ENCODE measurements at places on chromosomes 7 and 10.

DNA sequence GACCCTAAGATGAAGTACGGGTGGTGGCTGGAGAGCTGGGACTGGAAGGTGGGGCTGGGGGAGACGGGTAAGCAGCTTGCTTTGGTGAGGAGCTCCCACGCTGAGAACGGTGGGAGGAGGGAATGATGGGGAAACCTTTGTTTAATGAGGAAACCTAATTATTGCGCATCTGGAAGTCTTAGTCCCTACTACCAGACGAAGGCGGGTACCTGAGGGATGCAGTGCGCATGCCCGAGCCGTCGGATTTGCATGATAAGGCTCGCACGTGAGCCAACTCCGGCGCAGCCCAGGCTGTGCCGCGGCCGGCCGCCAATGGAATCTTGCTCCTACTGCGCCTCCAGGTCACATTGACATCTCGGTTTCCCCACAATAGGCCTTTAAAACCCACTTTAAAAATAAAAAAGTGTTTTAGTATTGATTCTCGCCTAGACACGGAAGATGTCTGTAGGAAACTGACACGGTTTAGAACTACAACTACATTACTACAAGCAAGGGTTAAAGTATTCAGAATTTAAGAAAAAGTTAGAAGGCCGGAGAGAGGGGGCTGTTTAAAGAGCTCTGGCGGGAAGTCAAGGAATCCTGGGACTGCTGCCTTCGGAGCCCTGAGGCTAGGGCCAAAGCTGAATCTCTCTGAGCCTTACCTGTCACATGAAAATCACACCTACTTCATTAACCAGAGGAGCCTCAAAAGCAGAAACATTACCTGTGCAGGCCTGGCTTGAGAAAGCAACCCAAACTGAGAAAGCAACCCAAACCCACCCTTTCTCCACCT lies 12.1 kb upstream of the DLX6 start:
- no peak overlapping the region for H3K27ac ChIP-seq
- no peak overlapping the region for H3K4me3 ChIP-seq
- DNase-seq: no peak
- H3K4me1 ChIP-seq: no peaks in the 10 kb centered on the region
- H3K36me3 ChIP-seq: no peaks in the 10 kb centered on the region
- peaks cover 52% of the 10 kb centered on the region for H3K27me3 ChIP-seq

DNA sequence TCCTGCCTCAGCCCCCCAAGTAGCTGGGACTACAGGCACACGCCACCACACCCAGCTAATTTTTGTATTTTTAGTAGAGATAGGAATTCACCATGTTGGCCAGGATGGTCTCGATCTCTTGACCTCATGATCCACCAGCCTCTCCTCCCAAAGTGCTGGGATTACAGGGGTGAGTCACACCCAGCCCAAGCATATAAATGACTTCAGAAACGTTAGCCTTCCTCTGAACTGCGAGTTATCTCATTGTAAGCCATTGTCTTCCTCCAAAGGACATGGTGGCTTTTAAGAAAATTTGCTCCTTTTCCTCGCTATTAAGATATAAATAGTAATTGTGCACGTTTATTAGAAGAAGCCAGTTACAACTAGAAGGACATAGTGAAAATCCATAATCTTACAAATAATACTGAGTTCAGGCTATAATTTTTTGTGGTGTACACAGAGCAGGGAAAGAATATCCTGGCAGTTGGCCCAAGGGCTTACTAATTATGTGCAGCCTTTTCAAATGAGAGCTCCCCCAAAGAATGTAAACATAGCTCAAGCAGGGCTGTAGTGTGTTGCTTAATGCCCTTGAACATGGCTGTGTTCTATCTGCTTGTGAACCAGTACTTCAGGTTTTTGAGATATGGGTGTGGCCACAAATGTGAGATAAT lies 495.8 kb downstream of the PARD3 start:
- H3K27me3 ChIP-seq: no peaks in the 10 kb centered on the region
- peaks cover 25% of the 10 kb centered on the region for H3K4me1 ChIP-seq
- peak overlapping the region; percentile 15 for H3K27ac ChIP-seq
- H3K36me3 ChIP-seq: no peaks in the 10 kb centered on the region
- DNase-seq: peak; percentile 10
- H3K4me3 ChIP-seq: no peak overlapping the region

- no peak overlapping the region for H3K4me3 ChIP-seq
- H3K4me1 ChIP-seq: no peaks in the 10 kb centered on the region
- no peaks in the 10 kb centered on the region for H3K36me3 ChIP-seq
- no peak for DNase-seq
- H3K27ac ChIP-seq: no peak overlapping the region
These were observed 162.4 kb downstream of the ARID5B start for GRCh38 chr10:62063795-62064472.

DNA sequence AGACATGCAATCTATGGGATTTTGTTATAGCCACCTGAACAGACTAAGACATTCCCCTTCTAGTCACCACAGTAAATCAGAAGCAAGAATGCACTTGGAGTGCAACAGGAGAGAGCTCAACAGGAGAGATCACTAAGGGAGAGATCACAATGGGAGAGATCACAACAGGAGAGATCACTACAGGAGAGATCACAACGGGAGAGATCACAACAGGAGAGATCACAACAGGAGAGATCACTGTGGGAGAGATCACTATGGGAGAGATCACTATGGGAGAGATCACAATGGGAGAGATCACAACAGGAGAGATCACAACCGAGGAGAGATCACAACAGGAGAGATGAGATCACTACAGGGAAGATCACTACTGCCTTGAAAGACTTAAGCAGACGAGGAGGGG lies 238.5 kb upstream of the PITRM1 start:
- no peak for DNase-seq
- H3K27ac ChIP-seq: no peak overlapping the region
- no peak overlapping the region for H3K4me3 ChIP-seq
- H3K36me3 ChIP-seq: no peaks in the 10 kb centered on the region
- no peaks in the 10 kb centered on the region for H3K4me1 ChIP-seq

DNA sequence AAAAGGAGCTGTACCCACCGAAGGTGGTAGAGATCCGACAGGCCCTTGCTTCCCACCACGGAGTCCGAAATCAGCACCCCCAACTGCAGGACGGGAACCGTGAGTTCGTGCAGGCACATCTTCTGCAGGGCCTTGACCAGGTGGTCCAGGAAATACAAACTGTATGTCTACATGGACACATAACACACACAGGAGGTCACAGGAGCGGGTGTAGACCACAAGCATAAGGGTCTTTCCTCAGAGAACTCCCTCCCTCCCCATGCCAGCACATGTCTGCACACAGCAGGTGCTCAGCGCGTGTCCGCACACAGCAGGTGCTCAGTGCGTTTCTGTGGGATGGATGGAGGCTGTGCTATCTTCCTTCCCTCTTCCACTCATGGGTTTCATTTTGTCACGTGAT lies 69.7 kb downstream of the CFAP46 start:
- H3K27ac ChIP-seq: no peak overlapping the region
- no peak overlapping the region for H3K4me3 ChIP-seq
- H3K4me1 ChIP-seq: no peaks in the 10 kb centered on the region
- no peaks in the 10 kb centered on the region for H3K36me3 ChIP-seq
